ENCODE measurements at places on chromosomes 12 and 14.

DNA sequence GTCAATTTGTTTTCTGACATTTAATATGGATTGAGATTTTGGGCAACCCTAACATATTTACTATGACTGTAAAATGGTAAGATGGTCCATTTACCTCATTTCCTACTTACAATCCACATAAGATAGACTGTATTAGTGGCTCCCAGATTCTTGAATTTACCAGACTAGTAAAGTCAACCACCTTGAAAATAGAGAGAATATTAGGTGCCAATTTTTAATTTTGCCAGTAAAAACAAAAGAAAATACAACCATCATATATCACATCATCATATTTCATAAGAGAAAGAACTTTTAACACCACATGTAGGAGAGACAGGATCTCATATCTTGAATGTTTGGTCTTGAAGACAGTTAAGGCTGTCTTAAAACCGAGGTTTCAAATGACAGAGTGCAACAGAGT, 7.7 kb upstream of the FBLN5 start:
- DNase-seq = no peak

DNA sequence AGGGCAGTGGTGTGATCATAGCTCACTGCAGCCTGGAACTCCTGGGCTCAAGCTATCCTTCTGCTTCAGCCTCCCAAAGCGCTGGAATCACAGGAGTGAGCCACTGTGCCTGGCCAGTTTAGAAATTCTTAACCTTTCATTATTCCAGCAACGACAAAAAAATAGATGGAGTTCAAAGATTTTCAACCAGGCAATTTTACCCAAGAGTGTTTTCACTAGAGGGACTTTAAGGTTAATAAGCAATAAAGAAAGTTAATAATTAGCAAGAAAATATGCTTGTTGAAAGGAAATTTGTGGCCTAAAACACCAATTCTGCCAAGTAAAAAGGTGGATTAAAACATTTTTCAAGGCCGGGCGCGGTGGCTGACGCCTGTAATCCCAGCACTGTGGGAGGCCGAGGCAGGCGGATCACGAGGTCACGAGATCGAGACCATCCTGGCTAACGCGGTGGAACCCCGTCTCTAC, 14.8 kb downstream of the CDKL1 start:
- no peak for DNase-seq

DNA sequence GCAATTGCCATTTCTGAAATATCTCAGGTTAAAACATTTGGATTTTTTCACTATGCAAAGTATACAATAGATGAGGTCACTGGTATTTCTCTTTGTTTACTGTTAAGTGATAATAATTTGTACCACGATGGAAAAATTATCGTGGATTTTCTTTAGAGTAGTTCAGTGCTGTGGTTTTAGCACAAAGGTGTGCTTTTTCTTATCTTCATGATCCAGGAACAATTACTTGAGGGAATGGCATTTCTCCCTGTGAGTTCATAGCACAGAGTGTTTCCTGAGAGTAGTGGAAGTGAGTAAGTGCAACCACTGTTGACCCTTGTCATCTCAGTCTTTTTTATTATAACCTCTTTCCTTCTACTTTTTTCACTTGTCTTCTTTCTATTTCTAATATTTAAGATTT, 86.8 kb downstream of the FGD4 start:
- DNase-seq = no peak

DNA sequence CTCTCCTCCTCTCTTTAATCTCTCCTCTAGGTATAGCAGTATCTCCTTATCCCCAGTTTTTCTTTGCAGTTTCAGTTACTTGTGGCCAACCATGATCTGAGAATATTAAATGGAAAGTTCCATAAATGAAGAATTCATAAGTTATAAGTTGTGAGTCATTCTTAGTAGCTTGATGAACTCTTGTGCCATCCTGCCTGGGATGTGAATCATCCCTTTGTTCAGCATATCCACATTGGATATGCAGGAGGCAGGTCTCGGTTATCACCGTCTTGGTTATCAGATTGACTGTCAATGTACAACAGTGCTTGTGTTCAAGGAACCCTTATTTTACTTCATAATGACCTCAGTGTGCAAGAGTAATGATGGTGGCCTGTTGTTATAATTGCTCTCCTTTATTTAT, 134.0 kb downstream of the TMEM117 start:
- DNase-seq = peak; percentile 7

GRCh38 chr12:105995961-105996431, 142.8 kb downstream of the NUAK1 start:
- no peak for DNase-seq

DNA sequence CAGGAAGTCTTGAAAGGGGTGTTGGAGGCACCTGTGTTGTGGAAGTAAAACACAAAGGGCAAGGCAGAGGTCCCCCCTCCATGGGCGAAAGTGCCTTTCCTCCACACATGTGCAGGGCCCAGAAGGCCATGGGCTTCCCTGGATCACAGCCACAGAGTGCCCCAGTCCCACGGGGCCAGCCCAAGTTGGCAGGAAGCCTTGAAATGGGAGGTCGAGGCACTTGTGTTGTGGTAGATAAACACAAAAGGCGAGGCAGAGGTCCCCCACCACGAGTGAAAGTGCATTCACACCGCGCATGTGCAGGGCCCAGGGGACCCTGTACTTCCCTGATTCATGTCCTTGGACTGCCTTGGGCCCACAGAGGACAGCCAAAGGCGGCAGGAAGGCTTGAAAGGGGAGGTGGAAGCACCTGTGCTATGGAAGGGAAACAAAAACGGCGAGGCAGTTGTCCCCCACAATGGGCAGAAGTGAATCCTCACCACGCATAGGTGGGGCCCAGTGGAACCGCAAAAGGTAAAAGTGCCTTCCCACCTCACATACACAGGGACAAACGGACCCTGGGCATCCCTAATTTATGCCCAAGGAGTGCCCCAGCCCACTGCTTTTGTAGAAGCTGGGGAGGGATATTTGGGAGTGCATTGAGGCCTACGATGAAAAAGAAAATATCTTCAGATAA, 585.4 kb downstream of the ALG10 start:
- DNase-seq = no peak

DNA sequence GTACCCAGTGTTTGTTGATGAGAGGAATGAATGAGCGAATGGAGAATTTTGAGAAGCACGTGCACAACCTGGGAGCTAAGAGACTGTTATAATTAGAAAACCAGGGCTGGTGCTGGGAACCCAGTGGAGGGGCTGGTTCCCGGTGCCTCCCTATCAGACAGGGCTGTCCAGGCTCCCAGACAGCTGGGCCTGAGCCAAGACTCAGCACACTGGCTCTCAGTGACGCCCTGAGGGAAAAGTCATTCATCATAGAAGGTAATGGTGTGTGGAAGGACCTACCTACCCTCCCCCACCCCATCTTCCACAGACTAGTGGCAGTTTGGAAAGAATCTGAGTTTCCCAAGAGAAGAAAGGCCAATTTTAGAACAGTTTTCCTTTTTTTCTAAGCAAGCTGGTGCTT, 34.7 kb downstream of the KCNA5 start:
- DNase-seq = no peak

DNA sequence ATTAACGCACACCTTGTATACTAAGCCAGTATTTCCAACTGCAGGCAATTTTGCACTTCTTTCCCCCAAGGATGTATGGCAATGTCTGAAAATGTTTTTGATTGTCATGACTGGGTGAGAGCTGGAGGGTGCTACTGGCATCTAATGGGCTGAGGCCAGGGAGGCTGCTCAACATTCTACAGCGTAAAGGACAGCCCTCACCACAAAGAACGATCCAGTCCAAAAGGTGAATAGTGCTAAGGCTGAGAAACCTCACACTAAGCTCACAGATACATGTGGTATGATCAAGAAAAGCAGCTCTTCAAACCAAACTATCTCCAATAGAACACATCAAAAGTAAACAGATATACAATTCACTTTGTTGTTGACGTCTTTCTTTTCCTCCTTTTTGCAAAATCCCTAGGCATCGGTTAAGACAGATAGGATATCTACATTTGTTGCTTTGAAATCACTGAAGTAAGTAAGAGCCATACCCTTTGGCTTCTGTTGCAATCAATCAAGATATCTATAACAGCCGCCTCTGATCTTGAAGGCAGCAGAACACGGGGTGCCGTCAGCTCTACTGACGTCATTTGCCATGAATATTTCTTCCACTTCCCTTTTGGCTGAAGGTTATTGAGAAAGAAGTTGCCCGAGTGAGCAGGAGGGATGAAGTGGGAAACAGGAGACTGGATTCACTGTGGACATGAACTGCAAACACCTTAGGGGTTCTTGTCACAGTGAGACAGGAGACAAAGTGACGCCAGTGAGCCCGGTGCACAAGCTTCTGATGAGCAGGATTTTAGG, 218.3 kb downstream of the FOXN3 start:
- DNase-seq = no peak

GRCh38 chr12:82695531-82695930, 8.8 kb downstream of the TMTC2 start:
- DNase-seq = no peak

DNA sequence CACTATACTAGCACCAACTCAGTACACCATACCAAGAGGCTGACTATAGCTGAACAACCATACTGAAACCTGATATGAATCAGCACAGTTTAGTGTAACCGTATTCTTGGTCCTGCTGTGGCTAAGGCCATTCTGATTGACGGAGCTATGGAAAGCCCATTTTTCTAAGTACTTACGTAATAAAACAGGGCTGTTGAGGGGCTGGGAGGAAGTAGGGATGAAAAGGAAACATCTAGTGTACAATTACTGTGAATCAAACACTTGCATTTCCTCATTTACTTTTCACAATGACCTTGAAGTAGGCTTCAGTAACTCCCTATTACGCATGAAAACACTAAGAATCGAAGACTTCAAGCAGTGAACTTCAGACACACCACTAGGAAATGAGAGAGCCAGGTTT, 198.2 kb downstream of the BTG1 start:
- DNase-seq = no peak

DNA sequence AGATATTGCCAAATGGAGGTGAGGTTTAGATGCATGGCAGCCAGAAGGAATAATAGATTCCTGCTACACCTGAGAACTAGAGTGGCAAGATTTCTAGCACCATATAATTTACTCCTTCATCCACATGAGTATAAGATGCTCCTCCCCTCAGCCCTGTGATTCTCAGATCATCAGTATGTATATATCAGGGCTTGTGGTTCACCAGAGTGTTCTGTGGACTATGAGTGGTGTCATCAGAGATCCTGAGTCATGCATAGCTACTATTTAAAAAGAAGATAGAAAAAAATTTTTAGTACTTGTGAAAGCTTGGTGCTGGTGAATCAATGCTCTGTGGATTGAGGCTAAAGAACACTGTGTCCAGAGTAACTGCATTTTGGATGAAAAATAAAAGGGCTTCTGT, 285.9 kb downstream of the BMP4 start:
- DNase-seq = peak; percentile 21

DNA sequence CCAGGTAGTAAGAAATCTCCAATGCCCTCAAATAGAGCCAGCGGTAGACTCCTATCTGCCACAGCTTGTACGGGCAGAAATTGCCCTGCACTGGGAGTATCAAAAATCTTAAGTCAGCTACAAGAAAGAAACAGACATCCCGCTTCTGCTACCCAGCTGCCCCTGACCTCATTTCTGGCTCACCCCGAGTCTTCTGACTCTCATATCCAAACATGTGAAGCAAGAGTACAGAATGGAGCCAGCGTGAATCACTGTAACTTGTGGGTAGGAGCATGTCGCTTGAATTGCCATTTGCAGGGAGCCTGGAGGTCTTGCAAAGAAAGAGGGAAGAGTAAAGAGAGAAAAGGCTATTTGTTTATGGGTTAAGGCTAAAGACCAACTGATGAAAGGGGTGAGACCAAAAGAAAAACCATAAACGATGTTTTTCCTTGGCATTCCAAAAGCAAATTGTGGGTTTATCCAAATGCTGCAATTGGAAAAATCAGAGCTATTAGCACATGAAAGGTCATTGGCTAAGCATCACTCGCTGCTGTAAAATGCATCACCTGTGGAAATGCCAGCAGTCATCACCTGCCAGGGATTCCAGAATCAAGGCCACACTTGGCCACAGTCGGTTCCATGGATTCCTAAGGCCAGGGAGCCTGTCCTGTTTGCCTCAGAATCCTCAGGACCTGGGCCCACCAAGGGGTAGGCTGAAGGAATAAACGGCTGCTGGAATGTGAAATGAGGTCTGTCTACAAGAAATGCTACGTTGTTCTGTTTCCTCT, 86.6 kb downstream of the FOXN3 start:
- DNase-seq = peak; percentile 79

- DNase-seq = no peak
These were observed 39.0 kb upstream of the WNK1 start for GRCh38 chr12:713281-713875.

- DNase-seq = peak; percentile 24
These were observed 69.0 kb downstream of the DENND5B start for GRCh38 chr12:31521964-31522363.

- no peak for DNase-seq
These were observed 34.6 kb upstream of the ADGRD1 start for GRCh38 chr12:130919086-130919485.

GRCh38 chr12:126582231-126582630, 1517.0 kb downstream of the AACS start:
- no peak for DNase-seq

DNA sequence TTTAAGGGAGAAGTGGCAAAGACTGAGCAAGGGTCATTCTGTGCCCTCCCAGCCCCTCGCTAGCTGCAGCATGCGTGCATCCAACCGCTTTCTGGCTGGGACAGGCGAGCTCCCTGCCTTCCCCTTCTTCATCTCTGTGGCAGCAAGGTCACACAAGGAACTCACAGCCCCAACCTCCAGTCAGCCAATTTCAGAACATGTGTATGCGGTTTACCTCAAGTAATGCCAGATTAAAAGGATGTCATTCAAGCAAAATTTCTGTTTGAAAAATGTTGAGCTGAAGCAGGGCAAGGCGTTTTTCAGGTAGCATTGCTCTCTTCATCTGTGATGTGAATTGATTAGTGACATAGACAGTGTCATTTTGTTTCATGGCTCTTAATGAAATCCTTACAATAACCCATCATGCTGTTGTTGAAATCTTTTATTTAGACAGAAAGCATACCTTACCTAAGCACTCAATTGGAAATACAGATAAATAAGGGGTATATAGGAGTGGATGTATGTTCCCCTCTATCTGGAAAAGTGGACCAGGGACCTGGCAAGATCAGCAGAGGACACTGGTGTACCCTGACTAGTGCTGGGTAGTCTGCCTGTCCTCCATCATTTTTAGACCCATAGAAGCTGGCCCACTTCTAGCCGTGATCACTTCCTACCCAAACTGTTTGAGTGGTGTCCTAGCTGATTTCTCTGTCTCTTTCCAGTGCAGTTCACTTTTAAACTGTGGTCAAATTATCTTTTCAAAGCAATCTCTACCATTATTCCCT, 82.8 kb upstream of the NEDD1 start:
- DNase-seq = no peak

DNA sequence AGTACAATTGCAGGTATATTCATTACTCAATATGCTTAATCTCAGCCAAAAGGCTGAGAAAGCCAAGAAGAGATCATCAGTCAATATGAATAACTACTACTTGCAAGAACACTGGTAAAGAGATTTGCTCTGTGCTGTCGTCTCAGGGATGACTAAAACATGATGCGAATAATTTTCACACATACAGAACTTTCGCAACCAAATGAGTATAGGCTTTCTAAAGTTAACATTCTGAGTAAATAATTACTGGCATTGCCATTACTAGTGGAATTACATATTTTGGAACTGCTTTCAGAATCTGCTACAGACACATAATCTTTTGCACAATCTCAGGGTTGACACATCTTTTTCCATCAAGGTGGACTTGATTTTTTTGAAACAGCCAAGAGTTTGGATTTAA, 24.7 kb downstream of the NCKAP1L start:
- no peak for DNase-seq

GRCh38 chr14:103022002-103022684, 35.2 kb downstream of the CDC42BPB start:
- no peak for DNase-seq
